ENCODE measurements at places on chromosomes 11 and 22.

- no peak for DNase-seq
Observed at GRCh38 chr22:39528080-39528661, 4.4 kb downstream of the RPS19BP1 start.

GRCh38 chr11:26344647-26345046 lies 12.7 kb downstream of the ANO3 start:
- no peak for DNase-seq

GRCh38 chr22:40482886-40483285 lies 112.5 kb downstream of the SGSM3 start:
- no peak for DNase-seq

- no peak for DNase-seq
Observed at GRCh38 chr11:73258104-73259035, 13.8 kb upstream of the P2RY6 start.

DNA sequence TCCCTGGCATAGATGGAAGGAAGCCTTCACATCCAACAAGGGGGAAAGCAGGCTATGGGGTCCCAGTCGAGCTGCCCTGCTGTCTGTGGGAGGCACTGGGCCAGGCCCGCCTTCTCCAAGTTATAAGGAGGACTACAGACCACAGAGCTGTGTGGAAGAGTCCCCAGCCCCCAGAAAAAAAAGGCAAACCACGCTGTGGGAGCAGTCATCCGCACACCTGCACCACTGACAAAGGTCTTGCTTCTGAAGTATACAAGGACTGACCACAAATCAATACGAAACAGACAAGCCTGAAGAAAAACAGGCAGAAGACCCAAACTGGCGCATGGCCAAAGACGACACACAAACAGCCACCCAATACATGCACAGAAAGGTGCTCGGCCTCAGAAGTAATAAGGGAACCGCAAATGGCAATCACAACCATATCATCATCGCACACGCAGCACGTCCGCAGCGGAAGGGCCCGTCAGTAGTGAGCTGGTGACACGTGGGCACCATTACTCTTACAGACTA lies 384.1 kb downstream of the CTTN start:
- no peak for DNase-seq

- DNase-seq = no peak
Observed at GRCh38 chr22:46551996-46552395, 14.6 kb upstream of the CELSR1 start.

DNA sequence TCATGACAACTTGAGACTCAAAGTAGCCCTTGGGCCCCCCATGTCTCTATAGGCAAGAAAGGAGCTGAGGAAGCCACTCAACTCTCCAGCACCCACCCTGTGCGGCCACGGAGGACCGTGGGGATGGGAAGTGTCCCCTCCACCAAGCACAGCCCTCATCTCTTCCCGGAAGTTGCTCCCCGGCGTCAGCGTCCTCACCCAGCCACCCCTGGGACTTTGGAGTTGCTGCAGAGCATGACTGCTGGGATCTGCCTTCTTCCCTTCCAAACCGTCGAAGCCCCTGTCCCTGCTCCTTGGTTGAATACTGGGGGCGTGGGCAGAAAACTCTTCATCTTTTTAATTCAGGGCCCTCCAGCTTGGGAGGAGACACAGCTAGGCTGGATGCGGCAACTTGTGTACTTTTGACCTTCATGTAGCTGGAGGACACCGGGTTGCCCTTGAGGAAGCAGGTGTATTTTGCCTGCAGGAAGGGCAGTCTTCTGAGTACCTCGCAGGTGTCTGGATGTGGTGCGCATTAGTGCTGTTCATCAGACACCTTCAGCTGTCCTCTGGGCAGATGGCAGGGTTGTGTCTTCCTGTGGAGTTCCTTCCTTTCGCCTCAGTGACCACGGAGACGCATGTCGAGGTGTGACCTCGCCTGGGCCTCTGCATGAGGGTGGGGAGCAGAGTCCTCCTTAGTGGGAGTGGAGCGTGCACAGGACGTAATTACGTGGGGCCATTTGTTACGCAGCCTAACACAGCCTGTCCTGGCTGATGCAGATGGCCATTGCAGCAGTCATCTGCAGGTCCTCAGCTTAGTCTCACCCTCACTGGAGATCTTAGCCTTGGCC lies 12.2 kb upstream of the IFITM3 start:
- no peak for DNase-seq

- no peak for DNase-seq
Observed at GRCh38 chr11:130156108-130157022, 3.2 kb upstream of the ST14 start.

- DNase-seq = no peak
Observed at GRCh38 chr22:48841881-48842582, 985.6 kb downstream of the BRD1 start.

- peak; percentile 45 for DNase-seq
Observed at GRCh38 chr11:118930094-118930712, 4.5 kb upstream of the BCL9L start.

DNA sequence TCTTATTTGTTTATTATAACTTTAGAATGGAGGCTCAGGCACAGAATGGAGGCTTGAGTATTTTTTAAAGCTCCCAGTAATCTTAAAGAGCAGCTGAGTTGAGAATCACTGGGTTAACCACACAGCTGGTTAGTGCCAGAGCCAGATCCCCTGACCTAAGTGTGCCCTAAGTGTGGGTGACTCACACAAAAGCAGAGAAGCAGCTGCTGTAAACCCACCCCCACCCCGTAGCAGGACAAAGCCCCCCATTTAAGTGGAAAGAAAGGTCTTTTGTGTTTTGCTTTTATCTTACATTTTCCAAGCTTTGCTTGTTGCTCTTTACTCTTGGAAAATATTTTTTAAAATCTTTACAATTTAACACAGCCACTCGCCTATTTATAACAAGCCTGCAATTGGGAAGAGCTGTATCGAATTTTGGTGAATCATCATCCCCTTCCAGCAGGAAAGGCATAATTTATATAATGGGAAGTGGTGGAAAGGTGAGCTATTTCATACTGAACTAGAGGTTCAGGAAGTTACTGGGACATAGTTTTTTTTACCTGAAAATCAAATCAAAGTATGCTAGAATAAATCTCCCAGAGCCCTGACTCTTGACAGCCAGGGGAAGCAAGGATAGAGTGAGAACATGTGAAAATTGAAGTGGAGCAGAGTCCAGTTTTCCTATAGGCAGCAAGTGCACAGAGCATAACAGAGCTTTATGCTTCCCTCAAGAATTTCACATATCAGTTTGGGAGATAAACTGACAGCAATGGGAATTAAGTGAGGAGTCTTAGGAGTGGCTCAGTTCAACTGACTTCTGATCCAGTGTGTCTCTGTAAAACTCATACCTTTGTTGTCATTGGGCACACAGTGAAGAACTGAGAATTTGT lies 405.7 kb downstream of the AASDHPPT start:
- DNase-seq = no peak

GRCh38 chr11:12770966-12771597 lies 96.9 kb downstream of the TEAD1 start:
- no peak for DNase-seq

GRCh38 chr11:64499261-64500004 lies 91.6 kb upstream of the SLC22A12 start:
- no peak for DNase-seq

- no peak for DNase-seq
Observed at GRCh38 chr11:118910309-118911112, 15.2 kb downstream of the BCL9L start.

GRCh38 chr11:57668434-57668782 lies 494 bp downstream of the ZDHHC5 start:
- no peak for DNase-seq

DNA sequence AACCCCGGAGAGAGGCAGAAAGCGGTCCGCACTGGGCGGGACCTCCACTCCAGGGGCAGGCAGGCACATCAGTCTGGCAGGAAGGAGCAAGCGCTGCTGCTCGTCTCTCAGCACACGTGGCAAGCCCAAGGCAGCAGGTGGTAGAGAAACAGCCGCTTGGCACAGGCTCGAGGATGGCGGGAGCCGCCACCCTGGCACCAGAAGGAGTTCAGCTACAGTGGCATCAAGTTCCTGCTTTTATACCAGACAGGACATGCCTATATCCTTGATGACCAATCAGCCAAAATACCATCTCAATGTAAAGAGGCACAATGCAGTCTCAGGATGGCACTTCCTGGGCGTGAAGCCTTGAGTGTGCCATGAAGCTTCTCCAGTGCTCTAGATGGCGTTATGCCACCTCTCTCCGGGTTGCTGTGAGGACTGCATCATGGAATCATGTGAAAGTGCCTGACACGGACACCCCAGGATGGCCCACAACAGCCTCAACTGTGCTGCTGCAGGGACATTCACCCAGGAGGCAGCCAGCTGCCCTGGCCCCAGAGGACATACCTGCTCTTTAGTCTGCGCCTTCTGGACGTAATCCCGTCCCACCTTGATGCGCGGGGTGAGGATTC lies 64.8 kb downstream of the APOL1 start:
- DNase-seq = no peak

DNA sequence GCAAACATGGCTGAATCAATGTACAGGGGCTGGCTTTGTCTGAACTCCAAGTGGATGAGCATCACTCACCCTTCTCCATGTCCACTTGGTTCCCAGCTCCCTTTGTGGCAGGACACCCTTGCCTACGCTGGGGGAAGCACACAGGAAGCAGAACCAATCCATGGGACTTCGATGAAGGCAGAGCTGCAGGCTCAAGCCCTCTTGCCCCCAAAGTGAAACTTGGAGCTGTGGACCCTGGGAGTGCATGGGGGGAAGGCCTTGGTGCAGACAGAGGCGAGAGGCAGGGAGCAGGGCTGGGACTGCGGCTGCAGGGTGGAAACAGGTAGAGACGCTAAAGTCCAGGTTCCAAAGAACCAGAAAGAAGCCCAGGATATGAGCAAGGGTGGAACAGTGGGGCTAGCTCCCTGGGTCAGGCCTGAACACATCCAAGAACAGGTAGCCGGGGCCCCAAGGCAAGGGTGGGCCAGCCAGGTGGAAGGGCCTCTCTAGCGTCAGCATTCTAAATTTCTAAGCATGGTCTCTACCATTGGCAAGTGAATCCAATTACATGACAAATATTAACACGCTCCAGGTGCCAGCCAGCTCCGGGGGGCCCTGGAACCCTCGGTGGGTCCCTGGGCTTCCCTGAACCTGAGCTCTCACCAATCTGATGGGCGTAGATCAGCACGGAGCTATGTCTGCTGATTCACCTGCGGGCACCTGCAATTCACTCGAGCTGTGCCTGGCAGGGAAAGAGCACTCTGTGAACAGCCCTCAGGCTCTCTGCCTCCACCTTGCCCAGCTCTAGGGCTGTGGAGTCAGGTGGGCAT lies 532.8 kb downstream of the BRD1 start:
- DNase-seq = no peak

GRCh38 chr22:25598609-25599008 lies 34.1 kb downstream of the GRK3 start:
- no peak for DNase-seq

- DNase-seq = no peak
Observed at GRCh38 chr22:45631140-45631840, 40.3 kb upstream of the ATXN10 start.

- DNase-seq = no peak
Observed at GRCh38 chr22:48855593-48856307, 971.9 kb downstream of the BRD1 start.

DNA sequence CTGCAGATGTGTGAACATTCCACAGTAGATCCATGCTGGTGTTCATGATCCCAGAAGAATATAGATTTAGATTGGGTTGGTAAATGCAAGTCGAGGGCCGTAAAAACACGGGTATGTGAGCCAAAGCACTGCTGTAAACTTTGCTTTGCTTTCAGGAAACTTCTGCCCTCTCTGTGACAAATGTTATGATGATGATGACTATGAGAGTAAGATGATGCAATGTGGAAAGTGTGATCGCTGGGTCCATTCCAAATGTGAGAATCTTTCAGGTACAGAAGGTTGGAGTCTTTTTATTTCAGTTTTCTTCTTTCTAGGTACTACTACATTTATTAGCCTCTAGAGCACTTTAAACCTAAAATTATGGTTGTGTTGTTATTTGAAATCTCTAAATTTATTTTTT lies 36.2 kb upstream of the TTC36 start:
- DNase-seq = no peak

DNA sequence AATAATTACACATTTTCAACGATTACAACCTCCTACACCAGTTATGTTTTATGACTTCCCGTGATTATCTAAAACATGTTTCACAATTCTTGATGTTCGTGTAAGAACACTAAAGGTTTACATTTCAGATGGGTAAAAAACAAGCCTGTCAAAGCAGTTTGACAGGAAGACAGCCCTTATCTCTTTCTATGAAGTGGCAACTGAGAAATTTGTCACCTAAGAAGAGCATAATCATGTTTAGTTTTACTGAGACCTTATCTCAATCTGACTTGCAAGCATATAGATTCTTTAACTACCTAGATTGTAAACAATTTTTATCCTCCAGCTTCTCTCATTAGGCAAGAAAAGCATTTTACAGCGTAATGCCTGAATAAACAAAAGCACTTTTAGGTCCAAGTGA lies 218.4 kb upstream of the ZBED5 start:
- DNase-seq = no peak

- DNase-seq = no peak
Observed at GRCh38 chr11:109153836-109154235, 268.2 kb upstream of the C11orf87 start.

GRCh38 chr11:107740271-107740670 lies 28.4 kb upstream of the SLN start:
- DNase-seq = no peak

DNA sequence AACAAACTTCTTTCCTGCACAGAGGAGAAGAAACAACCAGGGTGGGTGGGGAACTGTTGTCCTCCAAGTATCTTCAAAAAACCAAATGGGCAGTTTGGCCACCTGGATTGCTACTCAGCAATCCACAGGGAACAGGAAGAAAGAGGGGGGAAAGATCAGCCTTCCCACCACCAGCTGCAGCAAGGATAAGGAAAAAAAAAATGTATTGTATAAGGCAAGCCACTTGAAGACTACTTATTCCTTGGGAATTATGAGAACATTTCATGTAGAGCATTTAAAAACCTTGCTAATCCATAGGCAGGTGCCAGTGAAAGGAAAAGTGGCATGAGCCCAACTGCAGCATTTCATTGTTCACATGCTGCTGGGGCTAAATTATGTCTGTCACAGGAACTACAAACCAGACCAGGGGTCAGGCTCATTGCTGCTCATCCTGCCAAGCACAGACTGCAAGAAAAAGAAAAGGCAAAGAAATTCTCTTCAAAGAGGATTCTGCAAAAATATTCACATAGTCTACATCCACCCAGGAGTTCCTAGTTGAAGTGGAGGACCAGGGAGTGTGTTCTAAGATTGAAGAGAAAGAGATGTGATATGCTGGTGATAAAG lies 2.2 kb downstream of the RAB30 start:
- peak; percentile 19 for DNase-seq

- DNase-seq = no peak
Observed at GRCh38 chr22:48872271-48873190, 955.1 kb downstream of the BRD1 start.

GRCh38 chr11:11977206-11977938 lies 31.1 kb downstream of the DKK3 start:
- DNase-seq = no peak

GRCh38 chr11:61146416-61146815 lies 14.8 kb downstream of the VPS37C start:
- DNase-seq = no peak
